Neural crest cell (in vitro differentiated cells): ENCODE measurements at places on chromosomes 6 and 20. TPM values are rescaled to one million over a fixed set of nuclear protein-coding genes. Genes with fewer than 3 reads are reported as not detected.
A peak's percentile ranks its signal among the peaks of the same experiment; 100 is the strongest.

Gene DPPA5
- total RNA-seq = not detected in 2 replicates

GRCh38 chr20:56859801-56860261 lies 230.7 kb downstream of the TFAP2C start:
- H3K27ac ChIP-seq = peak overlapping the region; percentile 76
- peaks cover 46% of the 10 kb centered on the region for H3K4me1 ChIP-seq
- H3K4me3 ChIP-seq = peak overlapping the region; percentile 71
- H3K36me3 ChIP-seq = no peaks in the 10 kb centered on the region

DNA sequence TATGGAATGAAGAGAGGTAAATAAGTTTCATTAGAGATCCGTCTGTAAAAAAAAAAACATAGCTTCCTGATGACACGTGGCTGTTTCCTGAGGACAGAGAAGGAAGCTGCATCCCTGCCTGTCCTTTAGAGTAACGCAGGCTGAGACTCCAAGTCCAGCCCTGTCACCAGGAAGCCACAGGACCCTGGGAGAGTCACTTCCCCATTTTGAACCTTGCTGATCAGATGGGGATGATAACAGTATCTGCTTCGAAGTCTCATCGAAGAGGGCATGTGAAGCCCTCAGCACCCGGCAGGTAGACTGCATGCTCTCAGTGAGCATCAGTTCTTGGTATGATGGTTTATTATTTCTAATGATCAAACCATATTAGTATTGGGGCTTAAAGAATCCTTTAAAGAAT lies 139.1 kb upstream of the KCNG1 start:
- no peak overlapping the region for H3K4me3 ChIP-seq
- H3K27me3 ChIP-seq = peaks cover 16% of the 10 kb centered on the region
- H3K4me1 ChIP-seq = no peaks in the 10 kb centered on the region

DNA sequence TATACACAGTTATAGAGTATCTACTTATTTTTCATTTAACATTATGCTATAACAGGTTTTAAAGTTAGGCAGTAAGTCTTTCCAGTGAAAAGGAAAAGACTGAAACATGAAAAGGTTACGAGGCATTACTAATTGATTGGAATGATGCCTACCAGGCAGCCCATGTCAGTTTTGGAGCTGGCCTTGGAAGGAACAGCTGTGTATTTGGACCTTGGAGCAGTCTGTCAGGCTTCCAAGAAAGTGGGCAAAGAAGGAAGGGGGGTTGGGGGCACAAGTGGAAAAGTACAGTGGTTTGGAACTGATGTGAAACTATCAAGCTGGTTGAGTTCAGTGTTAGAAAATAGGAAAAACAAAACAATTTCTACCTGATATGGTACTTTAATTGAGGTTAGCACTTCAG lies 41.7 kb downstream of the SLC16A10 start:
- no peak overlapping the region for H3K27ac ChIP-seq
- H3K4me1 ChIP-seq = no peaks in the 10 kb centered on the region
- H3K36me3 ChIP-seq = no peaks in the 10 kb centered on the region

DNA sequence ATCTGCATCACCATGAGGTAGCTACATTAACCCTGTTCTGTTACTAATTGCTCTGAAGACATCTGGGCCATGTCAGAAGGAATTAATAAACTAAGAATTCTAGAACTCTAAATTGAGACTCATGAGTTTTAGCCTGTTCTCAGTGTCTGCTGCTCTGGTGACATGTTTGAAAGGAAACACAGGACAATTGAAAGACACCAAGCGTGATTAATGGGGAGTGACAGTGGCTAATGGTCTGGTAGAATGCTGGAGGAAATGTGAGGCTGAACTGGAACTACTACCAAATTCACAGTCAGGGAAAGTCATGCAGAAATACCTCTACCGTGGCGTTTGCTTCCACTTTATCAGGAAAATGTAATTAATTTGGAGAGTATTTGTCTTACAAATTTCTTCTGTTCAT lies 140.0 kb downstream of the TBC1D7 start:
- no peak overlapping the region for H3K4me3 ChIP-seq
- H3K36me3 ChIP-seq = no peaks in the 10 kb centered on the region
- DNase-seq = no peak
- no peak overlapping the region for H3K27ac ChIP-seq
- no peaks in the 10 kb centered on the region for H3K27me3 ChIP-seq
- H3K4me1 ChIP-seq = peaks cover 9% of the 10 kb centered on the region

Gene PPP1R16B
- 0.30 and 0.57 TPM in 2 replicates for total RNA-seq

GRCh38 chr6:6911391-6911790 lies 196.4 kb upstream of the RREB1 start:
- H3K4me3 ChIP-seq = no peak overlapping the region
- DNase-seq = no peak
- no peaks in the 10 kb centered on the region for H3K36me3 ChIP-seq
- no peaks in the 10 kb centered on the region for H3K27me3 ChIP-seq
- peak overlapping the region; percentile 73 for H3K27ac ChIP-seq

DNA sequence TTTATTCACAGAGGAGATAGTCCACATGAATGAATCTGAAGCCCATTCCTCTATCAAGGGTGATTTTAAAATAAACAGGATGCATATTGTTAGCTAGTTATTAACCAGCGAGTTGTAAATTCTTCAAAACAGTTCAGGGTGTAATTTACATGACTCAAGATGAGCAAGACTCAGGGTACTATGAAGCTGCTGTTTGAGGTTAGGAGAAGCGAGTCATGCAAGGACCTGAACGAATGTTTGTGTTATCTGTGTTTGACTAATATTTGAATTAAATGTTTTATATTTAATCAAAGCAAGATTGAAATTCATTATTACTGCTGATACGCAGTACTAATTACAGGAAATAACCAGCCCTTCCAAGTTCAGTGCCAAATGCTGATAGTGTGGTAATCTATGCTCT lies 191.1 kb downstream of the SAMD5 start:
- no peak for DNase-seq
- H3K27me3 ChIP-seq = no peaks in the 10 kb centered on the region
- H3K4me3 ChIP-seq = no peak overlapping the region
- H3K27ac ChIP-seq = no peak overlapping the region

DNA sequence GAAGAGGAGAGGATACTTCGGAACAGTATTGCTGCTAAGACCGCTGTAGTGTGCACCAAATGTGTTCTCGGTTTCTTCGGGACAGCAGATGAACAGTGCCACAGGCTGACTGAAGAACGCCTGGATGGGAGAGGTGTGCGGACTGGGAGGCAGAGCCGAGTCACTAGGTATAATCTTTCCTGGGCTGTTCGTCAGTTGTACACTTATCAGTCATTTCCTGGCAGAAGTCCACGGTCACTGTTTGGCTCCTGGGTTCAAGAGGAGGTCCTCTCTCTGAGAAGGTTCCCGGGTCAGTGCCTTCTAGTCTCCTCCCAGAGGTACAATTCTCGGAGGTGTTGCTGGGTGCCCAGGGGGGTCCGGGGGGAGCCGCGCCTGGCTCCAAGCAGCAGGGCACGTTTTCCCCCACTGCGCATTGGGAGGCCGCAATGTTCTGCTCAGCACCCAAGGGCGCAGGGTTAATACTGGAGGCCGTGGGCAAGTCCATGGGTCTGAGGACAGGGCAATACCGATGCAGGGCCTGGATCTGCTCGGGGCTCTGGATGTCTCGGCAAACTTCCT lies 38.1 kb downstream of the GJA10 start:
- DNase-seq = no peak
- H3K27ac ChIP-seq = no peak overlapping the region
- H3K4me3 ChIP-seq = no peak overlapping the region
- H3K27me3 ChIP-seq = no peaks in the 10 kb centered on the region
- H3K4me1 ChIP-seq = peaks cover 17% of the 10 kb centered on the region

- peak; percentile 9 for DNase-seq
- no peak overlapping the region for H3K4me3 ChIP-seq
- H3K36me3 ChIP-seq = no peaks in the 10 kb centered on the region
- peaks cover 6% of the 10 kb centered on the region for H3K4me1 ChIP-seq
- H3K27me3 ChIP-seq = peaks cover 59% of the 10 kb centered on the region
Observed at GRCh38 chr6:137297887-137298286, 78.7 kb upstream of the IFNGR1 start.

Gene ARMH2
- not detected in 2 replicates for total RNA-seq

Gene MUCL3
- not detected in 2 replicates for total RNA-seq

- no peaks in the 10 kb centered on the region for H3K27me3 ChIP-seq
- H3K4me3 ChIP-seq = no peak overlapping the region
- no peaks in the 10 kb centered on the region for H3K36me3 ChIP-seq
Observed at GRCh38 chr6:149233056-149233715, 84.3 kb upstream of the TAB2 start.

Gene C4A
- 5.6 and 10.1 TPM in 2 replicates for total RNA-seq

Gene TTLL9
- 2.9 and 3.3 TPM in 2 replicates for total RNA-seq

DNA sequence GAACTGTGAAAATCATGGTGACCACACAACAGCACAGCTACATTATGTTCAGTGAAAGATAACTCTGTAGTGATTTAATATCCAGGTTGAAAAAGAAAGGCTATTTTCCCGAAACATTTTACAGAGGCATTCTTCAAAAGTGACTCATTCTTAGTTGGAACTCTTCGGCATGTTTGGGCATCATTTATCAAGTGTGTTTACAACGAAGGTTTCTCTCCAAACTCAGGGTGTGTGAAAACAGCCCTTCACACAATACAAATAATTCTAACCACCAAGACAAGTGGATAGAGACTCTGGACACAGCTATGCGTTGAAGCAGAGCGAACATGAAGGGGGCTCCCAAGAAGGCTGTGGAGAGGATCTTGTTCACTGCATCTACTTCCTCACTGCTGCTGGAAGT lies 57.6 kb downstream of the CBLN4 start:
- no peaks in the 10 kb centered on the region for H3K27me3 ChIP-seq
- H3K27ac ChIP-seq = no peak overlapping the region
- H3K36me3 ChIP-seq = peaks cover 15% of the 10 kb centered on the region
- no peaks in the 10 kb centered on the region for H3K4me1 ChIP-seq
- DNase-seq = no peak

GRCh38 chr6:122028933-122029522 lies 370.4 kb upstream of the HSF2 start:
- no peak for DNase-seq
- H3K27me3 ChIP-seq = no peaks in the 10 kb centered on the region
- no peak overlapping the region for H3K4me3 ChIP-seq
- H3K36me3 ChIP-seq = no peaks in the 10 kb centered on the region
- no peaks in the 10 kb centered on the region for H3K4me1 ChIP-seq

Gene OLIG3
- 0.14 and 0.63 TPM in 2 replicates for total RNA-seq

DNA sequence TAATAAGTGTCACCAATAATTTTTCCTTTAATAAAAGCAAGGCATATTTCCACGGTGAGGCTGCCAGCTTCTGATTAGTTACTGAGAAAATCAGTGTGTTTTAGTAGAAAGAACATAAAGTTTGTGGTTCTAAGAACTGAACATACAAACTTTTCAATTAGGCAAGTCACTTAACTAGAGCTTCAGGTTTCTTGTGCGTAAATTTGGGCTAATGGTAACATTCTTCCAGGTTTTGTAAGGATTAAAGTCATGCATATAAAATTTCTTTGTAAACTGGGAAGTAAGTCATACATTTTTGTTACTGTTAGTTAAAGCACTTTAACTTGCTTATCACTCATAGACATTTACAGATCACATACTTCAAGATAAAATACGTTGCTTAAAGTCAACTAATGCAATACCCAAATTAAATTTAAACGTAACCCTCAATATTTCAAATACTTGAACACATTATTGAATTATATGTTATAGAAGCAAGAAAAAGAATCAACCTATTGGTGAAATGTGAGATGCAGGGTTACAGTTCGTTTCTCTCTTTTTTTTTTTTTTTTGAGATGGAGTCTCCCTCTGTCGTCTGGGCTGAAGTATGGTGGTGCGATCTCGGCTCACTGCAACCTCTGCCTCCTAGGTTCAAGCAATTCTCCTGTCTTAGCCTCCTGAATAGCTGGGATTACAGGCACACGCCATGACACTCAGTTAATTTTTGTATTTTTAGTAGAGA lies 327.3 kb upstream of the NOX3 start:
- no peaks in the 10 kb centered on the region for H3K27me3 ChIP-seq
- H3K36me3 ChIP-seq = no peaks in the 10 kb centered on the region
- no peak for DNase-seq
- peaks cover 6% of the 10 kb centered on the region for H3K4me1 ChIP-seq

- H3K4me1 ChIP-seq = peaks cover 38% of the 10 kb centered on the region
- H3K27me3 ChIP-seq = no peaks in the 10 kb centered on the region
- H3K27ac ChIP-seq = no peak overlapping the region
- no peak for DNase-seq
- H3K36me3 ChIP-seq = no peaks in the 10 kb centered on the region
Observed at GRCh38 chr20:11231742-11232648, 558.2 kb upstream of the JAG1 start.

GRCh38 chr6:42471142-42471541 lies 19.4 kb upstream of the TRERF1 start:
- no peaks in the 10 kb centered on the region for H3K4me1 ChIP-seq
- peaks cover 4% of the 10 kb centered on the region for H3K36me3 ChIP-seq
- no peak overlapping the region for H3K27ac ChIP-seq
- H3K27me3 ChIP-seq = no peaks in the 10 kb centered on the region

GRCh38 chr20:24764027-24764793 lies 184.9 kb upstream of the CST7 start:
- no peak for DNase-seq
- H3K4me1 ChIP-seq = no peaks in the 10 kb centered on the region
- H3K27me3 ChIP-seq = peaks cover 40% of the 10 kb centered on the region
- H3K4me3 ChIP-seq = no peak overlapping the region
- no peaks in the 10 kb centered on the region for H3K36me3 ChIP-seq
- H3K27ac ChIP-seq = no peak overlapping the region

Gene FITM2
- 6.2 and 6.4 TPM in 2 replicates for total RNA-seq

- no peak overlapping the region for H3K27ac ChIP-seq
- H3K4me3 ChIP-seq = peak overlapping the region; percentile 79
- H3K27me3 ChIP-seq = peaks cover 85% of the 10 kb centered on the region
- DNase-seq = no peak
- no peaks in the 10 kb centered on the region for H3K36me3 ChIP-seq
Observed at GRCh38 chr20:19213946-19214490, 1.6 kb downstream of the SLC24A3 start.

GRCh38 chr20:52991830-52992229 lies 19.7 kb downstream of the TSHZ2 start:
- peaks cover 19% of the 10 kb centered on the region for H3K4me1 ChIP-seq
- no peak overlapping the region for H3K27ac ChIP-seq
- no peaks in the 10 kb centered on the region for H3K36me3 ChIP-seq
- no peaks in the 10 kb centered on the region for H3K27me3 ChIP-seq
- no peak overlapping the region for H3K4me3 ChIP-seq
- DNase-seq = no peak

Gene BHLHE23
- not detected in 2 replicates for total RNA-seq

Gene HLA-E
- total RNA-seq = 13.4 and 14.2 TPM in 2 replicates

DNA sequence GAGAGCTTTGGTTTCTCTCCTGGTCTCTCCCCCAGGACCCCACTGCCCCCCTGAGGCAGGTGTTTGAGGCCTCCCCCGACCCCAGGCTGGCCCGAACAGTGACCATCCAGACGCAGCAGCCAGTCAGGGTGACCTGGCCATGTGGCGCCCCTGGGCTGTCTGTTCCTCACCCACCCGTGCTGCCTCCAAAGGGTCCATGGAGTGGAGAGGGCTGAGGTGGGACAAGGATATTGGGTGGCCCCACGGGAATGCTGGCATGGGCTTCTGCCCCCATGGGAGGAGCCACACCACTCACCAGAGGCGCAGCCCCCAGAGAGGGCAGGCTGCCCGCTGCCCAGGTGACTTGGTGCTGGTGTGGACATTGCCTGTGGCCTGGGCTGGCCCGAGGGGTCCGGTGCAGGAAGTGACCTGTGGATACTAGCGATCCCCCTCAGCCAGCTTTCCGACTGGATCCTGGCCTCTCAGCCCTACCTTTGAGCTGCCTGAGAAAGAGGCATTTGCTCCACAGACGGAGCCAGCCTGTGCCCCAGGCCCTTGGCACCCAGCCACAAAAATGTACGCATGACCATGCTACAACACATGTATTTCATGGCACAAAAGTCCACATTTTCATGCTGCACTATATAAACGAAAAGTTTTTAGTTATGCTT lies 50.8 kb downstream of the BCAS4 start:
- peaks cover 16% of the 10 kb centered on the region for H3K4me1 ChIP-seq
- DNase-seq = no peak
- no peaks in the 10 kb centered on the region for H3K36me3 ChIP-seq
- H3K27ac ChIP-seq = no peak overlapping the region
- H3K27me3 ChIP-seq = no peaks in the 10 kb centered on the region
- no peak overlapping the region for H3K4me3 ChIP-seq
